T-helper 22 cell (primary cell): ENCODE measurements at places on chromosomes 4 and X.

DNA sequence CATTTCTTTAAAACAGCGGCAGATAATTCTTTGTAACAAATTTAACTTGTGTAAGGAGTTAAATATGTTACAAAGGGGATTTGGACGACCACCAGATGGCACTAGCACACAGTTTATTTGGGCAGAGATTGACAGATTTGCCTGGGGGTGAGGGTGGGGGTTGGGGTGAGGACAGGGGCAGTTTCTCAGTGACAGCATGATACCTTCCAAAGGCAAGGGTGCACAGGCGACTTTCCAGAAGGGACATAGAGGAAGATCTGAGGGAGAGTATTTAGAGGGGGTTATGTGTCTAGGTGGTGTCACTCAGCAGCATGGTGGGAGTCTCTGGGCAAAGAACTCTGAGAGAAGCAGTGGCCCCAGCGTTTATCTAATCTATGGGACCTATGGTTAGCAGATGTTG lies 9.6 kb upstream of the TMA16 start:
- DNase-seq, result peak; percentile 12

DNA sequence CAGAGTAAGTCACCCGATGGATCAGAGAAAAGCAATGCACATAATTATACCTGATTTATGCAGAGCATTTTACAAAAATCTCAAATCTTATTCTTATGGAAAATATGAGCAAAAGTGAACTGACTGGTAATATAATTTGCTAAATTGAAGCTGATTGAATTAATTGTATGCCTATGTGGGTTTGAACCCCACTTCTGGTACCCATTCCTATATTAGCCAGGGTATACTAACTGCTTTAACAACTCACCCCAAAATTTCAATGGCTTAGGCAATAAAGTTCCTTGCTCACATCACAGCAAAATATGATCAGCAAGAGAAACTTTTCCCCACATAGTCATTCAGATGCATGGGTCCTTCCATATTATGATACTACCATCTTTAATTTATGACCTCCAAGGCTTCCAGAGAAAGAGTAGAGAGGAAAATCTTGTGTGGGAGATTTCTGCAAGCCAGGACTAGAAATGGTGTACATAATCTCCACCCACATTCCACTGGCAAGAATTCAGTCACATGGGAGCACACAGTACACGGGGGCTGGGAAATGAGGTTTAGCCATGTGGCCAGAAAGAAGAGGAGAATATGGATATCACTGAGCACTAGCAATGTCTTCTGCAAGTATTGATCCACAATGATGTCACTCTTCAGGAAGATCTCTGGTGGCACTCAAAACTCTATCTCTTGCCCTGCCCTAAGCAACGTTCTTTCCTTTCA lies 640.7 kb downstream of the BCOR start:
- DNase-seq, result no peak

DNA sequence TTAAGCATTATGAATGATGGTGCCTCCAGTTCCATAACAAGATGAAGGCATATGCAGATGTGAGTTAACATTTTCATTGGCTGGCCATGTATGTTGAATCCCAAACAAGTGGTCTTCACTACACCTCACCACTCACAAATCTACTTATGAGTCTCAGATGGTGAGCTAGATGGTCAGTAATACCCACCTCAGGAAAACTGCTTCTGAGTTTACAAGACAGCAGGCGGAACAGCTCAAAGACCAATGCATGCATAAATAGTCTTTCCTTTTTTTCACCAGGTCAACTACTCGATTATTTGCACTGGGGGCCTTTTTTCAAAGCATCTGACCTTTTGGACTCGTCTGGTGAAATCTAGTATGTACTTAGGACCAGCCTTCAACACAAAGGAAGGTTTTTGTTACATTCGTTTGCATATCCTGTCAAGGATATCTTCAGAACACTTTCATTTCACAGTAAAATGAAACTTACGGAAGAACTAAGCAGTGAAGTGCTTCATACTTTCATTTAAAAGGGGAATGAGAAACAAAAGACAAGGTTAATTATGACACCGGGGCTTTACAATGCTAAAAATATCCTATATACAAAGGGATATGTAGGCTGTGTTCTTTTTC lies 23.1 kb upstream of the TLR7 start:
- no peak for DNase-seq

- DNase-seq, result no peak
Measured at GRCh38 chr4:125013891-125014290, 300.9 kb upstream of the FAT4 start.

DNA sequence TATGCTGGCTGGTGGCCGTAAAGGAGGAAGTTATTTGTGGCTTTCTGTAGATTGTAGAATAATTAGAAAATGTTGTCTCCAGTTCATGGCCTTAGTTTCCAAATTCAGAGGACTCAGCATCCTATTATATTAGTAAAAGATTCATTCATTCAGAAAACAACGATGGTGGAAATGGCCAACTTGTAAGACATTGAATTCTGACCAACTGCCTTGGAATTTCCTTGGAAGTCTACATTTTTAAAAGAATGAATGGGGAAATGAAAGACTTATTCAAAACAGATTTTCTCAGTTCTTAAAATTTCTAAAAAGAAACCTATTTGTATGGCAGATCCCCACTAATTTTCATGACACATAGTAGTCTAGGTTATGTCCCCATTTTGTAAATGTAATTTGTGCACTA lies 561.5 kb downstream of the ANKRD50 start:
- no peak for DNase-seq

GRCh38 chrX:74272230-74272629 lies 31.8 kb upstream of the ZCCHC13 start:
- no peak for DNase-seq

DNA sequence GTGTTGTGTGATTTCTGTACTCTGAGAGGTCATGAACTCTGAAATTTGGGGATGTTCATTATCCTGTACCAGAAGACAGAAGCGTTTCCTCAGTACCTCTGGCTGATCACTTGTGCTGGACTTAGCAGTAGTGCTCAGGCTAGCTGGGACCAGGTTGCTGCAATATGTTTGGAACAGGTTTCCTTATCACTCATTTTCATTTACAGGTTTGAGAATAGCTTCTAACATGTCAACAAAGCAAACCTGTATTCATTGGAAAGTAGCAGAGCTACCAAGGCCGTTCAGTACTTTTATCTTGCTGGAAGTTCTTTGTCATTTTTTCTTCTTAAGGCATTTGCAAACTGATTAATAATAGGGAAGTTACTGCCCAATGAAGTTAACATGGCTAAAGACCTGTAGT lies 242.9 kb upstream of the ANKRD50 start:
- DNase-seq, result no peak

GRCh38 chr4:110195561-110196205 lies 2.7 kb downstream of the ELOVL6 start:
- no peak for DNase-seq

DNA sequence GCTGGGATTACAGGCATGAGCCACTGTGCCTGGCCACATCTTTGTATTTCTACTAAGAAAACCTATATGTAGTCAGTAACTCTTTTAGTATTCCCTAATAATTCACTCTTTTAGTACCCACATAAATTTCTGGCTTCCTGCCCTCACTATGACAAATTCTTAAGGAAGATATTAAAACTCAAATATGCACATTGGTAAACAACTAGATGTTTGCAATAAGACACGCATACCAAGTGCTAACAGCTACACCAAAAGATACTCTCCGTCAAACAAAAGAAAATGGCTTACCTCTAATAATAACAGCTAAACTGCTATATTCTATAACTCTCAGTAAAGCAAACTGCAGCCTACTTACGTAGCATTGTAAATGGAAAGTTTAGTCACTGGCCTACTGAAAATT lies 6.3 kb downstream of the UBA6 start:
- DNase-seq, result no peak

- DNase-seq, result no peak
Measured at GRCh38 chr4:16860516-16860915, 37.9 kb downstream of the LDB2 start.

GRCh38 chrX:97529536-97530200 lies 646.0 kb downstream of the RPA4 start:
- no peak for DNase-seq

DNA sequence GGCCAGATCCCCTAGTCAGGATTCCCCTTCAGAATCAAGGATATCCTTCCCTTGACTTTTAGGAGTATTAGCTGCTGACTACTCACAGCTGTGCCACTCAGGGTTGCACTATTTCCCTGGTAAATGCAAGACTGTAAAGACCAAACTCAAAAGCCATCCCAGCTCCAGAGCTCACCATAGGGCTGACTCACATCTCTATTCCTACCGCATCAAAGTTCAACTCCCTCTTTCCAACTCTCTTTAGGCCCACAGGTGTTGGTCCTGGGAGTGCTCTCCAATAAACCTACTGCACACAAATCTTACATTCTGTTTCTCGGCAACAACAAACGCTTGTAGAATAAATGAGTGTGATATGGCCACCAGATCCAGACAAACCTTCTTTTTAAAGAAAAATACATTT lies 109.6 kb downstream of the PPP3CA start:
- DNase-seq, result no peak

DNA sequence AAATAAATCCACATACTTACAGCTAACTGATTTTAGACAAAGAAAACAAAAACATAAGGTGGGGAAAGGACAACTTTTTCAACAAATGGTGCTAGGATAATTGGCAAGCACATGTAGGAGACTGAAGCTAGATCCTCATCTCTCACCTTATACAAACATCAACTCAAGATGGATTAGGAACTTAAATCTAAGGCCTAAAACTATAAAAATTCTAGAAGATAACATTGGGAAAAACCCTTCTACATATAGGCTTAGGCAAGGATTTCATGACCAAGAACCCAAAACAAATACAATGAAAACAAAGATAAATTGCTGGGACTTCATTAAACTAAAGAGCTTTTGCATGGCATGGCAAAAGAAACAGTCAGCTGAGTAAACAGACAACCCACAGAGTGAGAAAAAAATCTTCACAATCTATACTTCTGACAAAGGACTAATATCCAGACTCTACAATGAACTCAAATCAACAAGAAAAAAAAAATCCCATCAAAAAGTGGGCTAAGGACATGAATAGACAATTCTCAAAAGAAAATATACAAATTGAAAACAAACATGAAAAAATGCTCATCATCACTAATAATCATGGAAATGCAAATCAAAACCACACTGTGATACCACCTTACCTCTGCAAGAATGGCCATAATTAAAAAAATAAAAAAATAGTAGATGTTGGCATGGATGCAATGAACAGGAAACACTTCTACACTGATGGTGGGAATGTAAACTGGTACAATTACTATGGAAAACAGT lies 14.1 kb upstream of the AFP start:
- DNase-seq, result no peak

DNA sequence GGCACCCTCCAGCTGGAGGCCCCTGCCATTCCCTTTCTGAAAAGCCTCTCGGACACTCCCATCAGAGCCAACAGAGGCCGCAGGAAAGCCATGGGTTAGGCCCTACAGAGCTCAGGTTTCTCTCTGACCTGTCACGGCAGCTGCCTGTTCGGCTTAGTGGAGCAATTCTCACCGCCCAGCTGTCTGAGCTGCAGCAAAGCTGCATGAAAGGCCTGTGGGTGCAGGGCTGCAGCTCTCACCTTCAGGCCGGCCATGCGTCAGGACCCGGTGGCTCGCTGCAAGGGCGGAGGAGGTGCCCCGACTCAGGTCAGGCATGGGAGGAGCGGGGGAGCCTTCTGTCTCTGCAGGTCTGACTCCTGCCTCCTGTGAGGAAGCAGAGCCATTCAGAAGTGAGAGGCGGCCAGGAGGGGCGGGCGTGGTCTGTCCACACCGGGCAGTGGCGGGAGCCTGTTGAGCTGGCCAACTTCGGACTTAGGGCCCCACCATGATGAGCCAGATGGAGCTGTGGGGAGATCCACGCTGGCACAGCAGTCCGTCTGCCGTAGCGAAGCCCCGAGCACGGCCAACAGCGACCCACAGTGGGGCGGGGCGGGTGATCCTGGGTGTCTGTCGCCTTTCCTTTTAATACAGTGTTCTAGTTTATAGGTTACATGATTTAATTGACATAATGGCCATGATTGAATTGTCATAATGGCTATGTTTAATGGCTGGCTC lies 23.4 kb downstream of the PDE6B start:
- DNase-seq, result no peak
